ENCODE measurements at places on chromosomes 2 and 18.

GRCh38 chr2:207015901-207016300 is 76.6 kb downstream of the CPO start:
- DNase-seq = no peak

- DNase-seq = no peak
Measured at GRCh38 chr2:68284896-68285295, 32.6 kb upstream of the PPP3R1 start.

GRCh38 chr2:43269074-43269572 is 42.7 kb upstream of the ZFP36L2 start:
- no peak for DNase-seq

- no peak for DNase-seq
Measured at GRCh38 chr18:77052983-77053309, 79.6 kb downstream of the MBP start.

DNA sequence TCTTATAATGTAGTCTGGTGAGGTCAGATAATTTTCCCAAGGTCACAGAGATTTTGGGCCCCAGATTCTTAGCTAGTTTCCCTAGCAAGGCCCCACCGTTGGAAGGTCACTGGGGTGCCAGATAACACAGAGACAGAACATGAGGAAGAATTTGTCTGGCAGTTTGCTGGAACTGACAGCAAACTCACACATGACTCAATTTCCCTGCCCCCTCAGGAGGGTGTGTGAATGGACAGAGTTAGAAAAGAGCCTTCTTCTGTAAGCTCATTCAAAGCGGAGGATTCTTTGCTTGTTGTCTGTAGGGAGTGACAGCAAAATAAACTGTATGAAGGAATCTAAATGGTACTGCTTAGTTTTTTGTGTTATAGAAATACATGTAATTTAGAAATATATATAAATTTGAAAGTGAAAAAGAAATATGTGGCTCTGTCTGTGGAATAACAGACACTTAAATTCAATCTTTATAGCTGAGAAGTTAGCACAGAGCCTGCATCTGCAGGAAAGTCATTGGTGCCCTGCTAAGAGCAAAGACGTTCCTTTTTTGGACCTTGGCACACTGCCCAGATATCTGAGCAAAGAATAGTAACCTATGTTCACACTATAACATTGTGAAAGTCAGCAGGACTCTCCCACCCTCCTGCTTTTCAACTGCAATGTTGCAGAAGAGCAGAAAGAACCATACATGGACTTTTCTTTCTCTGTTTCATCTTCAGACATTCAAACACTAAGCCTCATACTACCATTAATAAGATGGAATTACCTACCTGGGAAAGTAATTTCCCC is 2.1 kb downstream of the MDH1 start:
- DNase-seq = no peak

DNA sequence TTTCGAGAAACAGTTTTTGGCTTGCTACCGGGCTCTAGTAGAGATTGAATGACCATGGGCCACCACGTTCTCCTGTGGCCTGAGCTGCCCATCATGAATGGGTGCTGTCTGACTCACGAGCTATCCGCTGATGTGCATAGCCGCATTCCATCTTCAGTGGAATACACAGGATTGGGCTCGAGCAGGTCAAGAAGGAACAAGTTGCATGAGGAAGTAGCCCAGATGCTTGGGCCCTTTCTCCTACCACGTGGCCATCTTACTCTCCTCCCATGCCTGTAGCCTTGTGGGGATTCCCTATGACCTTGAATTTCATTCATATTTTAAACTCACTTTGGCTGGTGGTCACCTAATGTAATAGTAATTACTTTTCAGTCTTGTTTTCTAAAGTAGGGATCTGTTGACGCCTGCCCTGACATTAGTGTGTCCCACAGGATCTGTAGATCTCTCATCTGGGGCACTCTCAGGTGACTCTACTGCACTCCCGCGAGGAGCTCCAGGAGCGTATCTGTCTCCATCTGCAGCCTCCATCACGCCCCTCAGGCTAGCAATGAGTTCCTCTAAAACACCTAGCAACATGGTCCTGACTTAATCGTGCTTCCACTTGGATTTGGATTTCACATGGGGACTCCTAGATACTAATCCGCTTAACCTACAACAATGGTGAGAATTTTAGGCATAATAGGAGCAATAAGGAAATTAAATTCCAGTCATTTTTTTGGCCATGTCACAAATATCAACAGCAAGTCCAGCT is 67.8 kb downstream of the PSMG2 start:
- DNase-seq = no peak

- no peak for DNase-seq
Measured at GRCh38 chr18:63736876-63737275, 34.1 kb downstream of the SERPINB11 start.

DNA sequence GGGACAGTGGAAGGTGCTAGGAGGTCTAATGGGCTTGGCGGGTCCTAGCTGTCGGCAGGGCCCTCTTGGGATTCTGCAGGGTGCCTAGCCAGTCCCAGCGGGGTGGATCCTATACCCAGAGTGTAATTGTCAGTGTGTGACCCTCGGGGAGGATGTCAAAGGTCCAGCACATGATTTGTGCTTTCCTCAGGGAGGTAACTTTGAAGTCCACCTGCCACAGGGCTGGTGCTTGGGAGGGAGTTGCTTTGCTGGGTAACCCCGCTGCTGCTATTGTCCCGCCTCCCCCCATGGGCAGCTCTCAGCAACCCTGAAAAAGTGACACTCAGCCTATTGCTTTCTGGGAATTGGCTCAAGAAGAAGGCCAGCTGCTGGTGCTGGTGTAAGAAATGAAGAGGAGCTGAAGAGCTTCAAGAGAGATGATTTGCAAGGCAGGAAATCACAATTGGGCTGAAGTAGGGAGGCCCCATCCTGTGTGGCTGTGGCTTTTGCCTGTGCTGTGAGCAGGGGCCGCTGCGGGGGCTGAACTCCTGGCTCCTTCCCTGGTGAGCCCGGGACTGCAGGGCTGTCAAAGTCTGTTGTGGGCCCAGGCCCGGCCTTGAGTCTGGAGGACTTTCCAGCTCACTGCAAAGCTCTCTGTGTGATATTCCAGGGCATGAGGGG is 36.4 kb downstream of the EMILIN2 start:
- peak; percentile 57 for DNase-seq

DNA sequence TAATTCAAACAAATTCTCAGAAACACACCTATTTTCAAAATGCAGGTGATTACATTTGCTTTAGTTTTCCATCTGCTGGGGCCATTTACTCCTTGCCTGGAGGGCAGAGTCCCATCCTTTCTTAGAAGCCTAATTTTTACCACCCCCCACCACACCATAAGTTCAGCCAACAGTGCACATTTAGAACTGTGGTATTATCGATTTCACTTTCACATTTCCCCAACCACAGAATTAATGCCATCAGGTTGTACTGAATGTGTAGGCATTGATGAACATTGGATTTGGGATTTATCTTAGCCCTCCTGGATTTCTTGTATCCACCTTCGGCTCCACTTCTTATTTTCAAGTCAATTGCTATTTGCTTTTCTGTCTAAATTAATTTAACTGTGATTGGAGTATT is 4.5 kb downstream of the SCYGR3 start:
- no peak for DNase-seq

DNA sequence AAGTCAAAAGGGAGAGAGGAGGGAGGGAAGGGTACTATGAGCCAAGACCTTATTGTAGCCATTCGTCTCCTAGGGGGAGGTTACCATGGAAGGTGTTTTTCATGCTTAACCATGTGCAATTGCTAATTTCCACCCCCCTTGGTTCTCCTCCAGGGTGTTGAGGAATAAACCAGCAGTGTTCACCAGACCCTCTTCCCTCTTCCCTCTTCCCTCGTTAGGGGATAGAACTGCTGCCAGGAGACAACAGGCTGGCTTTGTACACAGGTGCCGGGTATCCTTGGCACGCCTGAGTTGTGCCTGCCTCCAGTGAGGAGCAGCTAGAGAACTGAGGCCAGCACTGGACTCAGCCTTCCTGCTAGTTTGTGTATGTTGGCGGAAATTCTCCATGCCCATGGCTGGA is 41.1 kb upstream of the ARL5A start:
- no peak for DNase-seq
